ENCODE measurements at places on chromosomes 16 and 17.

DNA sequence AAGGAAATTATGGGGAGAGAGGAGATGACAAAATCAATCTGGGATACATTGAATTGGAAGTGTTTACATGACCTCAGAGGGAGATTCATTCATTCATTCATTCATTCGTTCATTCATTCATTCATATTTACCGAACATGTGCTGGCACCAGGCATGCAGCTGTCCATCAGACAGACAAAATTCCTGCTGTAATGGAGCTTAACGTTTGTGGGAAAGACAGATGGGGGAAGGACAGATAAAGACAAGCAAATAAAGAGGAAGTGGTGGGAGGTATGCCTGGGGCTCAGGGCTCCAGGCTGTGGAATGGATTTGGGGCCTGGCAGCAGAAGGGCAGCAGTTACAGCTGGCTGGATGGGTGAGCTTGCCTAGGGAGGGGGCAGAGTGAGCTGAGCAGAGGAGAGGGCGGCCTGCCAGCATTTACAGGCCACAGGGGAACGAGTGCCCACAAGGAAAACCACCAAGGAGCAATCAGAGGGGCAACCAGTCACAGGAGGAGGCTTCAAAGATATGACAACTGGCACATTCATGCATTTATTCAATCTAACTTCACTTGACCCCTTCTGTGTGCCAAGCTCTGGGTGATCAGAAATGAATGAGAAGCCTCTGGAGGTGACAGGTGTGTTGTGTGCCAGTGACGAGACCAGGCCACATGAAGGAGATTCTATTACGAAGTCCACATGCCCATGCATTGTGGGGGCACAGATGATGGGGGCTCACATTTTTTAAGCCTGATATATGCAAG lies 48.5 kb downstream of the ARHGAP27 start:
- DNase-seq = no peak

DNA sequence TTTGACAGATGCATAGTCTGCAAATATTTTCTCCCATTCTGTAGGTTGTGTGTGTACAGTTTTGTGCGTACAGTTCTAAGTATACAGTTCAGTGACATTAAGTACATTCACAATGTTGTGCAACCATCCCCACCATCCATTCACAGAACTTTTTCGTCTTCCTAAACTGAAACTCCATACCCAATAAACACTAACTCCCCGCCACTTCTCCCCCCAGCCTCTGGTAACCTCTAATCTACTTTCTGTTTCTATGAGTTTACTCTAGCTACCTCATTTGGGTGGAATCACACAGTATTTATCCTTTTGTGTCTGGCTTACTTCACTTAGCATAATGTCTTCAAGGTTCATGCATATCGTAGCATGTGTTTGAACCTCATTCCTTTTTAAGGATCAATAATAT lies 14.3 kb downstream of the PIK3R5 start:
- no peak for DNase-seq

DNA sequence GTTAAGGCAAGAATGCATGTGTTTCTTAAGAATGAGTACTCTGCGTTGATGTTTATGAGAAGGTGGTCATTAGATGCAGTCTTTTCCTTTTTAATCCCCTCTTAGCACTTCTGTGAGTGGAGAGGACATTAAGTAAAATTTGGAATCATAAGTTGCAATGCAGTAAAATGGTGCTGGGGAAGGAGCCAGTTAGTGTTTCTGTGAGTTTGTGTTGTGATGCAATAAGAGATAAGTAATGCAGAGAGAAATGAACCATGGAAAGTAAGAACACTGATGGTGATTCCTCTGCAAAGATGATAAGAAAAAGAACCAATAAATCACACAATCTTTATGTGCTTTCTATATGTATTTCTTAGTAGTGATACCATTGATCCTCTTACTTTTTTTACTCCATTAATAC lies 20.0 kb downstream of the ABHD15 start:
- DNase-seq = no peak

DNA sequence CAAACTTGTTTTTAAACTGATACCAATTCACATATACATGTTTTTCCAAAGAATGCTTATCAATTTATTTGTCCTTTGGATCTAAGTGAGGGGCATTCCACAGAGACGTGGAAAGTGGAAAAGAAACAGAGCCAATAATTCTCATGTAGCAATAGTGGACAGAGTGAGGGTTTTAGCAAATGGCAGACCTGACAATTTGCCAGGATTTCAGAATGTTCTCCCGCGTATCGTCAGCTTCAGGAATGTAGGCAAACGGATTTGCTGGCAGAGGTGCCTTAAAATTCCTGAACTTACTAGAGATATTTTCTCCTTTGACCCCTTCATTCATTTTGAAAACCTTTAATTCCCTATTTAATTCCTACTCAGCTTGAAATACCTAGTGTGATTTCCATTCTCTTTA lies 193.4 kb upstream of the CPHXL start:
- no peak for DNase-seq

DNA sequence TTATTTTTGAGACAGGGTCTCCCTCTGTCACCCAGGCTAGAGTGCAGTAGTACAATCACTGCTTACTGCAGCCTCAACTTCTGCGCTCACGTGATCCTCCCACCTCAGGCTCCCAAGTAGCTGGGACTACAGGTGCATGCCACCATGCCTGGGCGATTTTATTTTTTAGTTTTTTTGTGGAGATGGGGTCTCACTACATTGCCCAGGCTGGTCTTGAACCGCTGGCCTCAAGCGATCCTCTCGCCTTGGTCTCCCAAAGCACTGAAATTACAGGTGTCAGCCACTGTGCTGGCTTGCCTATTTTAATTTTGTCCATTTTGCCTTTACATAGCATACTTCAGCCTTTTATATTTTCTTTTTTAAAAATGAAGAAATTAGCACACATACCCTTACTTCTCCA lies 51.2 kb downstream of the TTC19 start:
- no peak for DNase-seq

DNA sequence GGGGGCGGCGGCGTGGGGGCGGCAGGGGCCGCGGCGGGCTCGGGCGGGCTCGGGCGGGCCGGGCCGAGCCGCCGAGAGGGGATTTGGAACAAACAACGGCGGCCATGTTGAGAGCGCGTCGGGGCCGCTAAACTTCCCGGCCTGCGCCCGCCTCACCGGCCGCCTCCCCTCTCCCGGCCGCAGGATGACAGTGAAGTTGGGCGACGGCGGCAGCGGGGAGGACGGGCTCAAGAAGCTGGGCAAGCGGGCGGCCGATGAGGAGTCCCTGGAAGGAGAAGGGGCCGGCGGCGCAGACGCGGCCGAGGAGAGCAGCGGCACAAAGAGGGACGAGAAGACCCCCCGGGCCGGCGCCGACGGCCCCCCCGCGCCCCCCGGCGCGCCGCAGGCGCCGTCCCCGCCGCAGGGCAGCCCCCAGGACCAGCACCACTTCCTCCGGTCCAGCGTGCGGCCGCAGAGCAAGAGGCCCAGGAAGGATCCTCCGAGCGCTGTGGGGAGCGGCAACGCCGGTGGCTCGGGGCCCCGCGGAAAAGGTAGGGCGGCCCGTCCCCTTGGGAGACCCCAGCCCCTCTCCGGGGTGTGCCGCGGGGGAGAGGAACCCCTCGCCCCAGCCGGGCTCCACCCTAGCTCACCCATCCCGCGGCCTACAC lies 2.4 kb downstream of the CRAMP1 start:
- DNase-seq = no peak

DNA sequence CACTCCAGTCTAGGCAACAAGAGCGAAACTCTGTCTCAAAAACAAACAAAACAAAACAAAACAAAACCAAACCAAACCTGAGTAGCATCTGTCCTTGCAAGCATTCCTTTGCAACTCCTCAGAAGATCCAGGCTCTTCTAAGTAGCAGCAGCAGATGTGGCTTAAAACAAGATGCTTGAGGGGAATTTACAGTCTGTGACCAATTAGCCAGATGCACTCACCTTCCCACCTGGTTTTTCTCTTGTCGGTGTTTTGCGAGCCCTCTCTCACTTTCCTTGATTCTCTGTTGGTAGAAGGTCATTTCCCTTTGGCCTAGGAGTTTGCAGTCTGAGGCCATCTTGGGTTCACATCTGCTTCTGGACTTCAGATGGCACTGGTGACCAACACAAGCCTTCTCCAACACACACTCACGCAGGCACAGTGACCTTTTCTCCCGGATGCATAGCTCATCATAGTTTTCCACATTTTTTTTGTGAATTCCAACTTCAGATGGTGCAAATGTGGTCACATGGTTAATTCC lies 276.8 kb downstream of the STX8 start:
- no peak for DNase-seq

GRCh38 chr17:52790359-52790955 lies 631.9 kb upstream of the CA10 start:
- DNase-seq = no peak

DNA sequence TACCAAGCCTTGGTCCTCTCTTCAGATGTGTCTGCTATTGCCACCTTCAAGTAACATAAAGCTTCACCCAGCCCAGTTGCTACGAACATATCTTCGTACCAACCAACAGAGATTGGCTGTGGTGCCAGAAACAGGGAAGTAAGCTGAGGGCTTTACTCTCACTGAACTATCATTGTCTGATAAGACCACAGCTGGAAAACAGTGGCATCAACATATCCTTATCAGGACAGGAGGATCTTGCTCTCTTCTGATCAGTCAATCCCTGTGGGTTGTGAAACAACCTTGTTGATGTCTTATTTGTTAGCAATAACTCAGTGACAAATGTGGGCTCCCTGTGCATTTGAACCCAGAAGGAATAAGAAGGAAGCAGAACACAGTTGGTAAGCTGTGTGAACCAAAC lies 446.3 kb upstream of the MAF start:
- DNase-seq = no peak

- DNase-seq = no peak
Measured at GRCh38 chr16:80122115-80122514, 418.7 kb upstream of the DYNLRB2 start.

- no peak for DNase-seq
Measured at GRCh38 chr16:79713609-79714309, 113.2 kb upstream of the MAF start.

DNA sequence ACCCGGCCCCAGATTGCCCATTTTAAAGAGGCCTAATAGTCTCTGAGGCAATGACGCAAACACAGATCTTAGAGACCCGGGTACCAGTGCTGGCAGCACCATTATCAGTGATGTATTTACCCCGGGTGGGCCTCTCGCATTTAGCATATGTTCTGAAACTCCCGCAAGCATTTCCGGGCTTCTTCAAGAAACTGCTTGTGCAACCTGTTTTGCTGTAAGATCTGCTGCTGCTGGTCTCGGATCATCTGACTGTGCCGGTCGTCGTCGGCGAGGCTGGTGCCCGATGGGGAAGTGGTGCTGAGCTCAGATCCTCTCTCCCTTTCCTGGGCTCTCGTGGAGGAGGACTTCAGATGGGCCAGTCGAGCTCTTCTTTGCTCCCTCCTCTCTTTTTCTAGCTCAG lies 12.5 kb downstream of the CEP295NL start:
- DNase-seq = peak; percentile 25

DNA sequence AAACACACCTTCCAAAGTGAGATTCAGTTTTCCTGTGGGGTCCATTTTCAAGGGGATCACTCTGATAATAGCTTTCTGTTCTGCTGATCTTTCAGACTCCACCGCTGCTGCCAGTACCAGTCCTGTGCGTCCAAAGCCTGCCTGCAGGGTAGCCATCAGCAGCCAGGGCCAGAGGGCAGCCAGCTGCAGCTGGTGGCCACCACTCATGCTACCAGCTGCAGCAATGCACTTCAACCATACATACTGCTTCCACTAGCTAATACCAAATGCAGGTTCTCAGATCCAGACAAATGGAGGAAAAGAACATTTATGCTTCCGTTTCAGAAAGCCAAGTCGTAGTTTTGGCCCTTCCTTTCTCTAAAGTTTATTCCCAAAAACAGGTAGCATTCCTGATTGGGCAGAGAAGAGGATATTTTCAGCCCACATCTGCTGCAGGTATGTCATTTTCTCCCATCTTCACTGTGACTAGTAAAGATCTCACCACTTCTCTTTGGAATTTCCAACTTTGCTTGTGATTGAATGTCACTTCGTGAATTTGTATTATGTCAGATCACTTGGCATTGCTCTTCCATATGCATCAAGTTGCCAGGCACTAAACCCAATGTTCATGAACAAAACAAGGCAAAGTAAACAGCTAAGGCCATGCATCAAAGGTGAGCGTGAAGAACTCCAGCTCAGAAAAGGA lies 1.8 kb downstream of the RNF43 start:
- DNase-seq = no peak

- DNase-seq = no peak
Measured at GRCh38 chr16:30875871-30876801, 17.7 kb downstream of the BCL7C start.

DNA sequence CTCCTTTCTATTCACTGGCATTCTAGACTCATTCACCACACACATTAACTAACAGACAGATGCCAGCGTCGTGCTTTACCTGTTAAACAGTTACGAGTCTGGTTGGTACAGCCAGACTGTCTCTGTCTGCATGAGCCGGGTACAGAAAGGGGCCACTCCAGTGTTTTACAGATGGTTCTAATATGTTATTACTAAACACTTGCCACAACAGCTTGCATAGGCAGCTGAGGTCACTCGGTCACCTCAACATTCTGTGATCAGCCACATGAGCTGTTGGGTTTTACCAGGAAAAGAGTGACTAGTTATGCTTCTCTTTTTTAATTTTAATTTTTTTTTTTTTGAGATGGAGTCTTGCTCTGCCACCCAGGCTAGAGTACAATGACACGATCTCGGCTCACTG lies 25.2 kb downstream of the CD300A start:
- no peak for DNase-seq

- no peak for DNase-seq
Measured at GRCh38 chr16:30010844-30011713, at the start of gene DOC2A. Gene DOC2A (minus strand): TSS chr16:30011027. CDS start chr16:30010222, 805 bp downstream.

DNA sequence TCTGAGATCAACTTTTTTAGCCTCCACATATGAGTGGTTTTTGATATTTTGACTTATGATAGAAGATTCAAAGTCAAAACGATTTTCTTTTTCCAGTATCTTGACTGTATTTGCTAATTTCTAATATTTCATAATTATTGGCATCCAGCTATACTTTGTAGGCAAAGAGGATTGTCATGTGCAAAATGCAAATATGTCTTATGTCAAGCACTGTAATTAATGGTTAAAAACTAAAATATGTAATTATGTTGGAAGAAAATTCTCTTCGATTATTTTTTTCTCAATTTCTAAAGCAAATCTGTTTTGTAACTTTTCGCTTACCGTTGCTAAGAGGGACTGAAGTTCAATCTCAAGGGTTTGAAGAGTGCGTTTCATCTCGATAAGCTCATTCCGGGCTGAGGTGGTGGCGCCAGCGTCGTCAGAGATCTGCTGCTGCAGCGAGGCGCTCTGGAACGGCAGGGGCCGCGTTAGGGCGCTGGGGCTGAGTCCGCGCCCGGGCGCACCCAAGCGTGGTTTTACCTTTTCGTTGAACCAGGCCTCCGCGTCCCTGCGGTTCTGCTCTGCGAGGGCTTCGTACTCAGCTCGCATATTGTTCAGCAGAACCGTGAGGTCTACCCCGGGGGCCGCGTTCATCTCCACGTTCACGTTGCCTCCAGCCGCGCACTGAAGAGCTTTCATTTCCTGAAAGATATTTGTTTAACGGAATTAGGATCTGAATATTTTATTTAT lies 3.0 kb downstream of the KRT27 start:
- DNase-seq = no peak

- no peak for DNase-seq
Measured at GRCh38 chr17:51397361-51398127, 137.2 kb downstream of the UTP18 start.
